ENCODE measurements at places on chromosomes 7 and 10.

GRCh38 chr7:101768280-101768679 lies 49.1 kb upstream of the CUX1 start:
- no peak for DNase-seq

DNA sequence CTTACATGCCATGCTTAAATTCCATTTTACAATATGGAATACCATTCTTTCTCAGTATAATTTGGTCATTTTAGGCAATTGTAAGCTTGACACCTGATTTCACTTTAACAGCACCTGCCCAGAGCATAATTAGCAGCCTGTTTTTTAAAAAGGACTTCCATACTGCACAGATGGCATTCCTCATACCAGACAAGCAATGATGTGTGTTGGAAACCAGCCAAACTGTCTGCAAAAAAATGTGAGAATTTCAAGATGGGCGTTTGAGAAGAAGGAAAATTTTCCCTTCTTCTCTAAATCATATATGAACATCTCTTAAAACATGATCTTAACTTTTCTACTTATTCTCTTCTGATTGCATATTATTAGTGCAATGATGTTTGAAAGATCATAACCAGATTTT lies 40.4 kb upstream of the AGMO start:
- DNase-seq, result no peak

DNA sequence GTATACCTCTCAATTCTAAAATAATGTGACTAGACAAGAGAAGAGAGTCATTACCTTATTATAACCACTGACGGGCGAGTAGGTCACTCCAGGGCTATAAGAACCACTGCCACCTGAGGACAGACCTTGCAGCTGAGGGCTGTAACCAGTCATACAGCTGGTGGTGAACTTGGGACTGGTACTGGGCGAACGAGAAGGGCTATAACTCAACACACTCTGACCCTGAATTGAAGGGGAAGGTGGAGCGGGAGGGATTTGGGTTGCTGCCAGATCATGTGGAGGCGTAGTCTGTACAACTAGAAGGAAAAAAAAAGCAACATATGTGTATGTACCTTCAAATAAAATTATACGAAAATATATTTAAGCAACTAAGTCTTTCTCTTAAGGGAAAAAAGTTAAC lies 3.4 kb downstream of the TMEM209 start:
- no peak for DNase-seq

GRCh38 chr10:100510533-100511308 lies 8.9 kb downstream of the SEC31B start:
- peak; percentile 70 for DNase-seq

- no peak for DNase-seq
These were observed 50.7 kb upstream of the AMPH start for GRCh38 chr7:38681882-38682281.

DNA sequence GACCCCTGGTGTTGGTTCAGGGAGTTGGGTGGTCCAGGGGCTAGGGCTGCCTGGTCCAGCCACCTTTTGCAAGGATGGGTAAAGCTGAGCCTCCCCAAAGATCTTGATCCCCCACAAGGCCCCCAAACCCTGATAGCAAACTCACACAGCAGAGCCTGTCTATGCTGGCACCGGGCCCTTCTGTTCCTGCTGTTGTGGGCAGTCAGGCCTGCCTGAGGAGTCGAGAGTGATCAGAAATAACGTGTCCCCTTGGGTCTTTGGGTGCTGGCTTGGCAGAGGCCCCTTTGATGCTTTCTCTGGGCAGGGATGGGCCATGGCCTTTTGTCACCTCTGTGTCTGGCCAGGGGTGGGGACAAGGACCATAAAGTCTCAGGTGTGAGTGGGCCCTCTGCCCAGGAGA lies 715 bp upstream of the MUC12 start:
- DNase-seq, result no peak

- DNase-seq, result no peak
These were observed 2.8 kb downstream of the MCU start for GRCh38 chr10:72694476-72695369.

GRCh38 chr10:970311-971149 lies 17.7 kb upstream of the GTPBP4 start:
- DNase-seq, result no peak

DNA sequence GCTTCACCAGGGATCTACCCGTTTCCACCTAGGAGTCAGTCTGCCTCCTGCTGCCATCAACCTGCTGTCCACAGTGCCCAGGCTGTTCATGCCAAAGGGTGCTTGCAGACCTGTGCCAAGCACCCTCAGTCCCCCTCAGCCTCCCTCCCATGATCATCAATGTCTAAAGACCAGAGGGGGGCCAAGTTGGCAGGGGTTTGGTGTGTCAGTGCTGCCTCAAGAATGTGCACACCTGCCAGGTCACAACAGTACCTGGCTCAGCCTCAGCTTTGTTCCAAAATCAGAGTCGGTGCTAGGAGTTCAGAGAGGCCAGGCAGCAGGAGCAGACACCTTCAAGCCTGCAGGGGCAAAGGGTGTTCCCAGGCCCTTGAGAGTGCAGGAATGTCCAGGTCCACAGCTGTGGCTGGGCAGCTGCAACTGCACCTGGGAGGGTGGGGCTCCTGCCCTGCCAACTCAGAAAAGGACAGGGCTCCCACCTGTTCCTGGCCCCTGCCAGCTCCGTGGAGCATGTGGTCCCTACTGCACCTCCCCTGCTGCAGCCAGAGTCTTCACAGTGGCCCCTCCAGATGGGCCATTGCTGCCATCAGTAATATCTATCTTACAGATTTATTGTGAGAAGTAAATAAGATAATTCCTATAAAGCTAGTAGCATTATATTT lies 219.5 kb downstream of the POLR1F start:
- DNase-seq, result no peak

DNA sequence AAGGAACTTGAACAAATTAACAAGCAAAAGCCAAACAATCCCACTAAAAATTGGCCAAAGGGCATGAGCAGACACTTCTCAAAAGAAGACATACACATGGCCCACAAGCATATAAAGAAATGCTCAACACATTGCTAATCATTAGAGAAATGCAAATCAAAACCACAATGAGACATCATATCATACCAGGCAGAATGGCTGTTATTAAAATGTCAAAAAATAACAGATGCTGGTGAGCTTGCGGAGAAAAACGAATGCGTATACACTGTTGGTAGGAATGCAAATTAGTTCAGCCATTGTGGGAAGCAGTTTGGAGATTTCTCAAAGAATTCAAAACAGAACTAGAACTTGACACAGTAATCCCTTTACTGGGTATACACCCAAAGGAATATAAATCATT lies 311.7 kb upstream of the HPS1 start:
- no peak for DNase-seq

GRCh38 chr10:111996103-111996502 lies 187.5 kb downstream of the GPAM start:
- DNase-seq, result no peak

- no peak for DNase-seq
These were observed 51.0 kb upstream of the WAC start for GRCh38 chr10:28481968-28482367.

- no peak for DNase-seq
These were observed 136.6 kb downstream of the PRKAG2 start for GRCh38 chr7:151740081-151740851.

- DNase-seq, result no peak
These were observed 21.8 kb downstream of the NKX6-2 start for GRCh38 chr10:132764108-132764507.

DNA sequence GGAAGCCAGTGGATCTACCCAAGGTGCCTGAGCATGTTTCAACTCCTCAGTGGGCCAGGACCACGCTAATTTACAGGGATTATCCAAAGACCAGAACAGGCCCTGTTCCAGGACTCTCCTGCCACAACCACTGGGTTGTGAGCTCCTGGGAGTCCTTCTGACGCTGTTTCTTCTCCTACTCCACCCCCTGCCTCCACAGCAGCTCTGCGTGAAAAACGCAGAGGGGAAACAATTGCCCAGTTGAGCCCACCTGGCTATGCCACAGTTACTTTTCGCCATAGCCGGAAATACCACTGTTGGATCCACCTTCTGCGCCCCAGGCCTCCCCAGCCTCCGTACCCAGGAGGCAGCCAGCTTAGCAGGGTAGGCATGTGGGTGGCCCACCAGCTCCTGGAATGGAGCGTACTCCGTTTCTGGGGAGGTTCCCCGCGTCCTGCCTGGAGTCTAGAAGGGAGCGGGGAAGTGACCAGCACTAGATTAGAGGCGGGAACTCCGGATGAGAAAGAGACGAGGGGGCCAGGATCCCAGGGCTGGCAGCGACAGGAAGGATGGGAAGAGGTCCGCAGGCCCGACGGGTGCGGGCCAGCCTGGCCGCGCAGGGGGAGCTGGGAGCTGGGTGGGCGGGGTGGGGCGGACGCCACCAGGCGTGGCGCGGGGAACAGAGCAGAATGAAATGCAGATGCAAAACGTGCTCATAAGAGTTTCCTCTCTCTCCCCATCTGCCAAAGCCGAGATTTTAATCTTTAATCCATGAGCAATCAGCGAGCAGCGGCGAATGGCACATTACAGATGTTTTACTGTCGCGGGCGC lies 32.1 kb upstream of the PAX2 start:
- no peak for DNase-seq

DNA sequence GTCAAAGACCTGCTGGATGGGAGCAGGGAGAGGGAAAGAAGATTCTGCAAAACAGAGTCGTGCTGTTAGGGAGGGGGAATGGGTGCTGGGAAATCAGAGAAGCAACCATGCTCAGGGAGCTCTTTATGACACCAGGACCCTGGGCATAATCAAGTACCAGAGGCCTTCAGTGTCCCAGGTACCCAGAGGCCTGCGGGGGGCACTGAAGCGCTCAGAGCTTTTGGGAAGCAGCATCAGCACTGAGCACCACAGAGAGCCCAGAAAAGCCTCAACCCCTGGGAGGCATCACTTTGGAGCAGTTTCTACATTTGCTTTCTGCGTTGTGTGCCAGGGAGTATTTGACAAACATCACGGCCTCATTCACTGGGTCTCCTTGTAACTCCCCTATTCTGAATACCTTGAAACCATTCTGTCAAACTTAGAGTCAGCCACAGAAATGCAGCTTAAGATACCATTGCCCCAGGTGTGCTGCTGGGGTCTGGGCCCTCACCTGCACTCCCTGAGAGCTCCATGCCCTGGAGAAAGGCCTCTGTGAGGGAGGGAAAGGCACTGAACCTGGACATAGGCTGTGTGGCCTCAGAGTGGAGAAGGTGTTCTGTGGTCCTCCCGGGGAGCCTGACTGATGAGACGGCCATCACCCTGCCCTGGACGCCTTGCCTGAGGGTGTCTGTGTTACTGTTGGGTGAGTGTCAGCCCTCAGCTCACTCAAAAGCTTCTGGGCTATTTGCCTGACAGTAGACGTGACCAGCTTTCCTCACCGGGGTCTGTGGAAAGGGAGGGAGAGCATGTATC lies 37.1 kb downstream of the CXCL12 start:
- DNase-seq, result no peak

DNA sequence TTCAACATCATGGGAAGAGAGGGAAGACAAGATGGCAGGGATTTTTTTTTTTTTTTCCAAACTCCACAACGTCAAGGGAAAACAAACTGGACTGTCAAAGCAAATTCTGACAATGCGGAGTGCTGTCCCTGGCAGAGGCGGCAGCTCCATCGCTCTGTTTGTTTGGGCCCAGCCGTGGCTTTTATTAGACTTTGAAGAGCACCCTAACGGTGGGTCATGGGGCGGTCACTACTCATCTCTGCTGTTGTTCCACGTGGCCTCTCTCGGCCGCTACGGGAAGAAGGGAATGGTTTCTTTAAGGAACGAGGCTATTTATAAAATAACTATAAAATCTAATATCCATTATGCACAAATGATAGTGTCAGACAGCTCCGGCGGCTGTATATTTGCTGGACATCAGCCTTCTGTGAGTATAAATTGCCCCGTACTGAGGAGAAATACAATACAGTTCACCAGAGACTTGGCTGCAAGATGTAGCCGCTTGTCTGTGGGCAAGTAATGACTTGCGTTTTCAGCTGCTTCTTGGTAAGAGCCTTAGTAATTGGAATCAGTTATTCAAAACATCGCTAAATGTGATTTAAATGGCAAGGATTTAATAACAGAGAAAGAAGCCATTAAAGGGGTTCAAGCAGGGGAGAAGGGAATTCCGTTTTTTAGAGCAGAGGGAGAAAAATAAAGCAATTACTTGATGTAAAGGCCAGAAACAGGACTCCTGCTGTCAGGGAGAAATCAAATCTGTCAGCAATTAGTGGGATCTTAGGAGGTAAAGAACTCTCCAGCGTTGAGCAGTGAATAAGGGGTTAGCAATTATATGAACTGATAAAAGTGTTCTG lies 61.7 kb upstream of the RAB11FIP2 start:
- no peak for DNase-seq

GRCh38 chr10:30763918-30764317 lies 134.4 kb upstream of the LYZL2 start:
- no peak for DNase-seq

GRCh38 chr7:100040575-100040974 lies 9.0 kb upstream of the ZSCAN21 start:
- no peak for DNase-seq

GRCh38 chr7:101538596-101539459 lies 90.3 kb downstream of the MYL10 start:
- peak; percentile 38 for DNase-seq

DNA sequence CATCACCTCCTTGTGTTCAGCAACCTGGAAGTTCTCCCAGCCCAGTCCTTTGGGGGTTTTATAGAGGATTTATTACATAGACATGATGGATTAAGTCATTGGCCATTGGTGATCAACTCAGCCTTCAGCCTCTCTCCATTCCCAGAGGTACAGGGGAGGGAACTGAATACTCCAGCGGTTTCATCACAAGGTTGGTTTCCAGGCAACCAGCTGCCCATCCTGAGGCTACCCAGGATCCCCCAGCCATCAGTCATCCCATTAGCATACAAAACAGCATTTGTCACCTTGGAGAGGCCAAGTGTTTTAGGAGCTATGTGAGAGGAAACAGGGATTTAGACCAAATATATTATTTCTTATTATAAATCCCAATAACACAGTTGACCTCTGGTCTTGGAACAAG lies 584.8 kb upstream of the NRP1 start:
- DNase-seq, result no peak

- DNase-seq, result no peak
These were observed 47.2 kb downstream of the GSAP start for GRCh38 chr7:77368974-77369373.

DNA sequence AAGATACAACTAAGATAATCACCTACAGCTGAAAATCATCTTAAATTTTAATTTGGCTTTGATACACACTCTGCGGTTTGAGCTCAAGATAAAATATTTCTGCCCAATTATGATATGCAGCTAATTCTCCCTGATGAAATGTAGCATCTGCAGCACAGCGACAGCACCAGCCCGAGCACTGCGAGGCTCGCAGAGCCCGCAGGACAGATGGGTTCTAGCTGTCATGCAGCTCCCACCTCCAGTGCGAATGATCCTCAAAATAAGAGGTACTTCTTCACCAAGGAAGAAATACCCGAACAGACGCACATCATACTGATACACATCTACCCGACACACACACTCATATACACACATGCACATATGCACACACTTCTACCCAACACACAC lies 457.6 kb downstream of the PTPRN2 start:
- DNase-seq, result no peak

DNA sequence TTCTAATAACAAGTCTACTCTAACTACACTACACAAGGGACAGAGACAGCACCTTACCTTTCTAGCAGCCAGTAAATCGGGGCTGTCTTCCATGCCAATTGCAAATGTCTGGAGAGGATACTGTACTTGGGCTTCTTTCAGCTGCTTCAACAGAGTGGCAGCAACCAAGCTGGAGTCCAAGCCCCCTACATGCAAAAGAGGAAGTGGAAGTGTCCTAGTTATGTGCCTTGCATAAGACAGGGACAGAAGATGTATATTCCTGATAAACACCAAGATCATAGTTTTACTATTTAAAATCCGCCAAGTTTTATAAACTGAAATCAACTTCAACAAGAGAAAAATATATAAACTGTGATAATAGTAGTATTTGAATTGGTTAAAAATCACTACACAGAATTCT lies 14.0 kb downstream of the ASNS start:
- no peak for DNase-seq
